ENCODE measurements at places on chromosomes 1 and 21. TPM values are rescaled to one million over a fixed set of nuclear protein-coding genes. Genes with fewer than 3 reads are reported as not detected.

The ERICH3 gene
- not detected for total RNA-seq

The COL9A2 gene
- 0.16 TPM for total RNA-seq

The KDM5B gene
- 37.4 TPM for total RNA-seq

The KCNE1 gene
- under 0.01 TPM for total RNA-seq

The VAMP3 gene
- 84.5 TPM for total RNA-seq

The HSD3B2 gene
- total RNA-seq = not detected

The CASQ1 gene
- not detected for total RNA-seq

The COL8A2 gene
- 1.8 TPM for total RNA-seq

The RGL1 gene
- total RNA-seq = 11.7 TPM

The RUNX3 gene
- total RNA-seq = not detected

The CSF3R gene
- not detected for total RNA-seq

The UBASH3A gene
- not detected for total RNA-seq

The HSD11B1 gene
- total RNA-seq = not detected

The SELE gene
- 12.0 TPM for total RNA-seq

The SLFNL1 gene
- total RNA-seq = 0.69 TPM

The CD247 gene
- total RNA-seq = not detected

The HPCAL4 gene
- total RNA-seq = not detected

The HES3 gene
- total RNA-seq = not detected

The FCRL6 gene
- not detected for total RNA-seq

The SEC16B gene
- 1.8 TPM for total RNA-seq

The PLA2G5 gene
- total RNA-seq = 1.0 TPM

The RNU1-4 gene
- 6,751 TPM for total RNA-seq

The STIL gene
- total RNA-seq = 7.0 TPM

The GRIK1 gene
- total RNA-seq = not detected

The EXTL2 gene
- total RNA-seq = 15.2 TPM

The KRTAP19-1 gene
- total RNA-seq = not detected

The IL12RB2 gene
- total RNA-seq = 0.19 TPM

The OPRD1 gene
- total RNA-seq = not detected

The THEM5 gene
- total RNA-seq = not detected

The FMOD gene
- total RNA-seq = 0.65 TPM

The CFHR5 gene
- total RNA-seq = not detected

The TTC34 gene
- under 0.01 TPM for total RNA-seq

The TNFAIP8L2 gene
- not detected for total RNA-seq

The FCAMR gene
- total RNA-seq = not detected

The FAM177B gene
- total RNA-seq = not detected

The PIGR gene
- not detected for total RNA-seq

The SFN gene
- 0.16 TPM for total RNA-seq

The ITLN2 gene
- total RNA-seq = not detected
